ENCODE measurements at places on chromosomes 13 and 19.

DNA sequence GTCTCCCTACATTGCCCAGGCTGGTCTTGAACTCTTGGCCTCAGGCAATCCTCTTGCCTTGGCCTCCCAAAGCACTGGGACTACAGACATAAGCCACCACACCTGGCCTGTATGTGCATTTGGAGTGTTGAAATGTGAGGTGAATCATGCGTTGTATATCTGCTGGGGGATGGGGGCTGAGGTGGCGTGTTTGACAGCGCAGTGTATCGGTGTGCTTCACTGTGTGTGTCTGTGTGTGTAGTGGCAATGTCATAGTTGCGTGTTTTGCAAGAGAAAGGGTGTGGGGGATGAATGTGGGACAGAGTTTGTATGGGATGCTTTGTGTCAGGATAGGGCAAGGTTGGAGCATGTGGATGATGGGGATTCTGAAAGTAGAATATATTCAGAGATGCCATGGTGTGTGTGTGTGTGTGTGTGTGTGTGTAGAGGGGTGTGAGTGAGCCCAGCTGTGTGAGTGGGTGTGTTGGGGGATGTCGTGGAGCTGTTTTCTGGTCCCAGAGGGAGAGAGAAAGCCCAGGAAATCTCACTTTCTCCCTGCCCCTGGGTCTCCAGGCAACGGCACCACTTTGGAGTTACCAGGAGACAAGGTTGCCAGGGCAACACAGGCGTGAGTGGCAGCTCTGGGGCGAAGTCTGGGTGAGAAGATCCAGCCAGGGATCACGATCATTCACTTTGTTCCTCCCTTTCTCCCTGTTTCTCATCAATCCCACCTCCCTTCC lies 1.1 kb upstream of the SWSAP1 start:
- no peak for DNase-seq

GRCh38 chr13:28636069-28636468 lies 22.9 kb upstream of the POMP start:
- no peak for DNase-seq

DNA sequence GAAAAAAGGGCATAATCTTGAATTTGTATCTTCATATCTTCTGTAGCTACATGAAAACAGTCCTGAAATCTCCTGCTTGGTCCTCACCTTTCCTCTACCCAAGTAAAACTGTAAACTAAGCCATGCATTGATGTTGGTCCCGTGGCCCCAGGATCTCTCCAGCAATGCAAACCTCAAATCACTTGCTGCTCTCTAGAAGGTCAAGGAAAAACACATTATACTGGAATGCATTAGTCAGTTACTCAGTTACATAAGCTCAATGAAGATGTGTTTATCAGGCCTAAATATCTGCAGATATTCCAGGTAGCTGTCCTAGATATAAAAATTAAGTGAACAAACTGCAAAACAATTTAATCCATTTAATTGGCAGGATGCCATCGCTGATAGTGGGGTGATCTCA lies 261.8 kb downstream of the ABCC4 start:
- DNase-seq = no peak

DNA sequence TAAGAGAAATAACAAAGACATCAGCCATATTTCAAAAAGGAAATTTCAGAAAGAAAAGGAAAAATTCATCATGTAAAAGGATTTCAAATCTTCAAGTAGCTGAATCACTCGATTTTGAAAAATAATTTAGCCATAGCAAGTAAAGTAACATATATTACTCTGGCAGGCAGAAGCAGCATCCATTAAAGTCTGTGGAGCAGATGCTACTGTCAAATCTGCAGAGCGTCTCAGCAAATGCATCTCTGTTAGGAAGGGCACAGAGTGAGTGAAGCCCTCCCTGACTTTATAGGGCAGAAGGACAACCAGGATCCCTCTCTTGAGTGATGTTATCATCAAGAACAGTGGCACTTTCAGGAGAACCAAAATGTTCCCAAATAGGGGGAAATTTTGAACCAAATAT lies 445.5 kb downstream of the EFNB2 start:
- no peak for DNase-seq

- no peak for DNase-seq
Observed at GRCh38 chr19:6711605-6712004, 8.8 kb downstream of the C3 start.

DNA sequence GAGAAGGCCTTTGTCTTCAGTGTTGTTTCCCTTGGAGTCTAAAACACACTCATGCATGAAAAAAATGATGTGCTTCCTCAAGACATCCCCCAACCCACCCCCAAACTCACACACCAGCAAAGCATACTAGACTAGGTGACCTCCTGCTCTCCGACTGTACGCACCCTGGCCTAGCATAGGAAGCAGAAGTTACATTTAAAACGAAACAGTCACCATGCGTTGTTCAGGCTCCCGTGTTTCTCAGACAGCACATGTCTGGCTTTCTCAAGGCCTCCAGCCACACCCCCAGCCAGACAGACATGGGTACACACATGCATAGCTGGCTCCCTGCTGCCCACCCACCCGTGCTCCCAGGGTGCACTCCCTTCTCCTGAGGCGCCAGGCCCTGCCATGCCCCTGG lies 28.7 kb upstream of the C1QTNF9 start:
- no peak for DNase-seq

GRCh38 chr19:3983542-3983914 lies 1.7 kb downstream of the EEF2 start:
- no peak for DNase-seq

DNA sequence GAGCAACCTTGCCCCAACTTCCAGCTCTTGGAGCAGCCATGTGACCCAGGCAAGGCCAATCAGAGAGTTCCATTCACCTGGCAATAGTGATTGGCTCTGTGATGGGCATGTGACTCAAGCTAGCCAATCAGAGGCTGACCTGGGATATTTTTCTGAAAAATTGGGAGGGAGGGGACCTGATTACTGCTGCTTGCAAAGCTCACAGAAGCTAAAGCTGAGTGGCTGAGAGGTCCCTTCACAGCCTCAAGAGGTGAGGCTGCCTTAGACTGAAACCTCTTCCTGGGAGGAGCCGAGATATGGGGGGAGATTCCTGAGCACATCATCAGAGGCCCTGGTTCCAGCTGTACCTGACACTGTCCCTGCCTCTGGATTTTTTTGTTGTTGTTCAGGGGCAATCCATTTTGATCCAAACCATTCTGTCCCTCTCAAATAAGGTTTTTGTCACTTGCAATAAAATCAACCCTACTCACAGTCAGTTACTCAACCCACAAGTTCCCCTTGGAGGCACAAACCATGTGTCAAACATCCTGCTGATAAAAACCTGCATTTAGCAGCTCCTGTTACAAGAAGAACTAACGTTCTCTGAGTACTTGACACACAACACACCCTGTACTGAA lies 4.8 kb downstream of the CIB3 start:
- no peak for DNase-seq

DNA sequence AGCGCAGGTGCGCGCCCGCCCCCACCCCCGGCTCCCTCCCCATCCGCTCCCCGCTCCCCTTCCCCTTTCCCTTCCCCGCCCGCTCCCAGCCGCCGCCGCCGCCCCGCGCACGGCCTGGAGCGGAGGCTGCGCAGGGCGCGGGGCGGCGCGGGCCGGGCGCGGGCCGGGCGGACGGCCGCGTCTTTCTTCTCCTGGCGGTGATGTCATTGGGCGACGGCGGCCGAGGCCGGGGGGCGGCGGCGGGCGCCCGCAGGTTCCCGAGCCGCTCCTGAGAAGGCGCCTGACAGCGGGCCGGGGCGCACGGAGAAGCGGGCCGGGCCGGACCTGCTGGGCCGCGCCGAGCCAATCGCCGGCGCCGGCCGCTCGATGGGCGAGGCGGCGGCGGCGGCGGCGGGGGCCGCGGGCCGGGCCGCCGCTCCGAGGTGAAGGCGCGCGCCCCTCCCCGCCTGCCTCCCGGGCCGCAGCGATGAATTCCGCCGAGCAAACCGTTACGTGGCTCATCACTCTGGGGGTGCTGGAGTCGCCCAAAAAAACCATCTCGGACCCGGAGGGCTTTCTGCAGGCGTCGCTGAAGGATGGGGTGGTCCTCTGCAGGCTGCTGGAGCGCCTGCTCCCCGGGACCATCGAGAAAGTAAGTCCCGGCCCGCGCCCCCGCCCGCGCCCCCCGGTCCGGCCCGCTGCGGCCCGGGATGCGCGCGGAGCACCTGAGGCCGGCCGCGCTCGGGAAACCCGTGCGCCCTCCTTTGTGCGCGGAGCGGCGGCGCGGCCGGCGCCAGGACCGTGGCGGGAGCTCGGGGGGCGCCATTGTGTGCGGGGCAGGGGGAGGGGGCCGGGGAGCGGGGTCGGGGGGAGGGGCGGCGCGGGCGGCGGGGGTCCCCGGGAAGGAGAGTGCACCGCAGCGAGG lies at the start of gene ARHGEF7:
ARHGEF7 (plus strand) TSS at position 250 of the 904 bp plus-strand sequence; CDS start at position 467, 217 bp downstream.
- no peak for DNase-seq

DNA sequence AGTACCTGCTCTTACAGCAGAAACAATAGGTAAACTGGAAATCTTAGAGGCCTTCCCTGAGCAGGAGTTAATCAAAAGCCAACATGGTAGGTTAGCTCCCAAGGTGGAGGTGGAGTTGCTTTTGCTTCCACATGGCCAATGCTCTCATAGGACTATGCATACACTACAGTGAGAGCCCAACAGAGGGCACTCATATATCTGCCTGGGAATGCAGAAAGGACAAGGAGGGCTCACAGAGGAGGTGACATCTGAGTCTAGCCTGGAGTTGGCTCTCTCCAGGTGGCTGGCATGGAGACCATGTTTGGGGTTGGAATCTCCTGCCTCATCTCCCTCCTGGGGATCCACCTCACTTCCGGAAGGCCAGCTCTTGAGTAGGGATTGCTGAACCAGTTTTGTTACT lies 34.6 kb downstream of the ATP8A2 start:
- no peak for DNase-seq

DNA sequence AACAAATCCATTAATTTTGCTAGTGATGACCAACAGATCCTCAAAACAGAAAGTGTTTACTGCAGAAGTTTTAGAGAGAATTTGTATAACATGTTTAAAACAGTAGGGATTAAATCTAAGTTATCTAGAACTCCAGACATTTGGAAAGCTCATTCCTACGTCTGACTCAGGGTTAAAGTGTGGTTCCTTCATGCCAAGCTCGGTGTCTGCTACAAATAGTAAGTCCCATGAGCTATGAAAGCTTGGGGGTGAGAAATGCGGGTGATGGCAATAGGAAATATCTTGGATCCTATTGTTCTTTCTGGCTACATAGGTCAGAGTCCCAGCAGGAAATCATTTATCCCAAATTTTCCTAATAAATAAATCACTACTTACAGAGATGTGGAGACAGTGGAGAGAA lies 867.1 kb downstream of the UQCRFS1 start:
- DNase-seq = no peak

GRCh38 chr13:112348642-112349345 lies 27.4 kb upstream of the SPACA7 start:
- no peak for DNase-seq

GRCh38 chr19:10013834-10014618 lies 743 bp downstream of the RDH8 start:
- DNase-seq = no peak

- DNase-seq = no peak
Observed at GRCh38 chr19:56934438-56935090, 94.0 kb upstream of the PEG3 start.

GRCh38 chr13:46684287-46685001 lies 112.5 kb downstream of the ESD start:
- no peak for DNase-seq

- no peak for DNase-seq
Observed at GRCh38 chr13:40792284-40793051, 3.1 kb downstream of the SLC25A15 start.

DNA sequence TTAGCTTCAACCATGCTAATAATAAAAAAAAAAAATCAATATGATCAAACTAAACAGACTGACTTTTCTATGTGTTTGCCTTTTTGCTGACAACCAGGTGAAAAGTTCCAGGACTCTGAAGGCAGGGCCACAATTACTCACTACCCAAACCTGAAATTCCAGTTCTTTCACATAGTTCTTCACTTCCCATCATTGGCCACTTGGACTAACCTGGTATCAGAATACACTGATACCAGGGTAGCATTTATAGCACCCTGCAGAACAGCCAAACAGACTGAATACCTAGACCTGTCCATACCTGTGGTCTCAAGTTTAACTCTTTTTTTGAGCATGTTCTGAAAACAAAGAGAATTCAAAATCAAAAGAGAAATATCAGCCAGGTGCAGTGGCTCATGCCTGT lies 25.1 kb downstream of the ELF1 start:
- no peak for DNase-seq

DNA sequence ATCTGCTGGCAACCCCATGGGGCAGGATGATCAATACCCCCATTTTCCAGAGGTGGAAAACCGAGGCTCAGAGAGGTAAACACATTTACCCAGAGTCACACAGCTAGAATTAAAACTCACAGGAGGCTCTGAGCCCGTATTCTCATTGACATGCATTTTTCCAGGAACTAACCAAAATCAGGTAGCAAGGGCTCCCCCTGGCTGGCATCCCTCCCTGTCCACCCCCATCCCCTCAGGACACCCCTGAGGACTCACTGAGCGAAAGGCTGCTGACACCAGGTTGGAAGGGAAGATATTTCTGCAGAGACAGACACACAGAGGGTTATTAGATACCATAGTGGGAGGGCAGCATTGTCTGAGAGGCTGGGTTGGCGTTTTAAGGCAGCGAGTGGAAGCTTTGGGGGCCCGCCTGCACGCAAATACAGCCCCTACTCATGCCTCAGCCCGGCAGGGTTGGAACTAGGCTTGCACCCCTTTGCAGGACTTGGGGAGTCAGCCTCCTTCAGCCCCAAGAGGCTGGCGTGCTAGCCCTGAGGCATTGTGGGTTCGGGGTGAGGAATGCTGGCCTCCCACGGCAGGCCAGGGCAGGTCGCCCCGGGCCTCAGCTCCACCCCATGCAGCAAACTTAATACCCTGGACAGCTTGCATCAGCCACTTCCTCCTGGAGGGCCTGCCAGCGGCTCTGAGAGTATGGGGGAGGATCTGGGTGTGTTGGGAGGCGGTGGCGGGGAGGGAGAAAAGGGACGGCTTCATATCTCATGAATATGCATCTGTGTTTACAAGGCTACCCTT lies 3.9 kb downstream of the SLC1A5 start:
- DNase-seq = no peak

GRCh38 chr13:47121092-47121763 lies 224.4 kb upstream of the HTR2A start:
- no peak for DNase-seq

DNA sequence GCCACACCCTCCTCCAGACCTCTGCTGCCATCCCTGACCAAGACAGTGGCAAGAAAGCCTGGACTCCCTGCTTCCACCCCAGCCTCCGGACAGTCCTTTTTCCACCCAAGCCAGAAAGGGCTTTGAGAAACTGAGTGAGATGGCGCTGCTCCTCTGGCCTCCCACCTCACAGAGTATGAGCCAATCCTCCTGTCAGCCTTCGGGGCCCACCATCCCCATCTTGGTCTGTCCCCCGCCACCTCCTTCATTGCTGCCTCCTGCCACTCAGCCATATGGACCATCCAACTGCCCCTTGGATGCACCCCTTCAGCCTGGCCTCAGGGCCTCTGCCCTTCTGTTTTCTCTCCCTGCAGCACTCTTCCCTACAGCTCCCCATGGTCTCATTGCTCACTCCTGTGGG lies 125.7 kb downstream of the CRYL1 start:
- DNase-seq = no peak

GRCh38 chr19:49981603-49982593 lies 20.9 kb upstream of the SIGLEC11 start:
- DNase-seq = no peak

GRCh38 chr13:84831666-84832657 lies 949.7 kb upstream of the SLITRK1 start:
- DNase-seq = no peak
